ENCODE measurements at places on chromosomes 7 and 10.

DNA sequence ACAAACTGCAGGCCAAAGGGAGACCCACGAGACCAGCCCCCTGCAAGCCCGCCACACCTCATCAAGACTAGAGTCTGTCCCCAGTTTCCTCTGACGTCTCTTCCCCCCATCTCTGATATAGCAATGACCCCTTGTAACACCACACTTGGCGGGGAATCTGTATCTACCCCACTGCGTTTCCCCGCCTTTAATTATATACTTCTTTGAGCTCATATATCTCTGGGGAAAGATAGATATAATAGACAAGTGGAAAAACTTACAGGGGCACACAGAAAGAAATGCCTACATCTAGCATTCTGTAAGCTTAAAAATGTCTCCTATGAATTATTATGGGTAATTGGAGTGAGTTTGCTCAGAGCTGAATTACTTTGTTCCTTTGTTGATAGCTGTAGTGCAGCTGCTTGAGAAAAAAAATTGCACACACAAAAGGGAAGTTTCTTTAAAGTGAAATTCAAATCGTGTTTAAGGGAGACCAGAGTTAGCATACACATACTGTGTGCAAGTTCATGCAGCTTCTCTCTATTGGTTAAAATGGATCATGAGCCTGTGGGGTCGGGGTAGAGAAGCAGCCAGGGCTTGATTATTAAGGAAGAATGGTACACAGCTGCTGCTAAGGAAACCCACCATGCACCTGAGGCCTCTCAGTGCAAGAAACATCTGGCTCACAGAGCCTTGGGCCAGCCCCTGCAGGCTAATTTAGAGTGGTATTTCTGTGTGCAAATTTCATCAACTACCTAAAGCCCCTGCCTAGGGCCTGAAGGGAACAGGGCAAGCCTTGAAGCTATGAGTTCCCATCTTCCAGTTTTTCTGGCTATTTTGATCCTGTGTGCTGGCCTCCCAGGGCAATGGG is 32.5 kb downstream of the CDCA7L start:
- DNase-seq: no peak

DNA sequence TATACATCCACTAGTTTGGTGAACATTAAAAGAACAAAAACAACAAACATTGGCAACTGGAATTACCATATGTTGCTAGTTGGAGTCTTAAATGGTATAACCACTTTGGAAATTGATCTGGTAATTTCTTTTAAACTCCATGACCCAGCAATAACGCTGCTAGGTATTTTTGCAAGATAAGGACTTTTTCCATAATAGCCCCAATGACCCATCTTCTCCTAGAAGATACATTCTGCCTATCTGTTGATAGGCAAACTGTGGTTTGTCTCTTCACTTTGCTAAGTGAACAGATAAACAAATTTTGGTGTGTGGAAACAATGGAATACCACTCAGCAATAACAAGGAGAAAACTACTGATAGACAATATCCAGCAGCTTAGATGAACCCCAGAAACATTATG is 30.6 kb upstream of the MTURN start:
- no peak for DNase-seq

DNA sequence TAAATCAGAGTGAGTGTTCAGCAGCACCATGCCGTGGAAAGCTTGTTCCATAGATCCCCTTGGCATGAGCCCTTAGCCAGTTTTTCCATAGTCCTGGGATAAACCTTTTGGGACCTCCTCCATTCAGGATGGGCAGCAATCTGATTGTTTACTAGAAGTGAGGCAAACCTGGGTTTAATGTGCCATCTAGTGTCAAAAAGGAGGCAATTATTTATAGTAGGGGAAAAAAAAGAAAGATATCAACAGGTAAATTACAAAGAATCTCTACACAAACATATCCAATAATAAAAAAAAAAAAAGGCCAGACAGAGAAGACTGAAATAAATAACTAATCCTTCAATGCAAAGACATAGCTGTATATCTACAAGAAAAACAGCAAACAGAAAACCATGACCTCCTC is 229.0 kb upstream of the STK17A start:
- no peak for DNase-seq

DNA sequence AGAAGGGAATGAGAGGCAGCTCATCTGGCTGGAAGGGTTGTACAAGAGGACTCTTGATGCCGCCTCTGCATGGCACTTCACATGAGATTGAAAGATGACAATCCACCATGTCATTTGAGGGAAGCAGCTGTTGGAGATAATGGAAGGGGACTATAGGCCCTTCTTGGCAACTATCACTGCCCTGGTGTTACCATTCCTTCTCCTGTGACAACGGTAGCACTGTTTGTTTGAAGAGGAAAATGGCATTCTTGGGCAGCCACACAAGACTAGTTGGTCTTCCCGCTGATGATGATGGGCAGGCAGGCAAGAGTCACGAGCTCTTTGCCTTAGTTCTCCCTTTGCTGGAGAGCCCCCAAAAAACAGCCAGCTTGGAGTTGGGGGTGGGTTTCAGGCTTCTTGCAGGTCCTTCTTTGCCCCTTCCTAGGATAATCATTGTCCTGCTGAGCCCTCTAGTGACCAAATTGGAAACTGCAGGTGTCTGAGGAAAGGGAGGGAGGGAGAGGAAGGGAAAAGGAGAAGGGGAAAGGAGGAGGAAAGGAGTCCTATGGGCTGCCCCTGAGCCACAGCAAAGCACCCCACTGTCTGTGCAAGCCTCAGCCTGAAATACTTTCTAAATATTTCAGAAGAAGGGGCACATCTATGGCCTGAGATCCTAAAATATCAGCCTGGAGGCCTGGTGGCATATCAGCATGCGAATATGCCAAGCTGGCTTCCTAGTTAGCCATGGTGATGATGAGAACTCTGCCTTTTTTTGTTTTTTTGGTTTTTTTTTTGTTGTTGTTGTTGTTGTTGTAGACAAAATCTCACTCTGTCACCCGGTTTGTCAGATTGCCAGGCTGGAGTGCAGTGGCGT is 165.6 kb upstream of the KMT2E start:
- peak; percentile 38 for DNase-seq

- no peak for DNase-seq
These were observed 200.6 kb downstream of the DIP2C start for GRCh38 chr10:488933-489215.

DNA sequence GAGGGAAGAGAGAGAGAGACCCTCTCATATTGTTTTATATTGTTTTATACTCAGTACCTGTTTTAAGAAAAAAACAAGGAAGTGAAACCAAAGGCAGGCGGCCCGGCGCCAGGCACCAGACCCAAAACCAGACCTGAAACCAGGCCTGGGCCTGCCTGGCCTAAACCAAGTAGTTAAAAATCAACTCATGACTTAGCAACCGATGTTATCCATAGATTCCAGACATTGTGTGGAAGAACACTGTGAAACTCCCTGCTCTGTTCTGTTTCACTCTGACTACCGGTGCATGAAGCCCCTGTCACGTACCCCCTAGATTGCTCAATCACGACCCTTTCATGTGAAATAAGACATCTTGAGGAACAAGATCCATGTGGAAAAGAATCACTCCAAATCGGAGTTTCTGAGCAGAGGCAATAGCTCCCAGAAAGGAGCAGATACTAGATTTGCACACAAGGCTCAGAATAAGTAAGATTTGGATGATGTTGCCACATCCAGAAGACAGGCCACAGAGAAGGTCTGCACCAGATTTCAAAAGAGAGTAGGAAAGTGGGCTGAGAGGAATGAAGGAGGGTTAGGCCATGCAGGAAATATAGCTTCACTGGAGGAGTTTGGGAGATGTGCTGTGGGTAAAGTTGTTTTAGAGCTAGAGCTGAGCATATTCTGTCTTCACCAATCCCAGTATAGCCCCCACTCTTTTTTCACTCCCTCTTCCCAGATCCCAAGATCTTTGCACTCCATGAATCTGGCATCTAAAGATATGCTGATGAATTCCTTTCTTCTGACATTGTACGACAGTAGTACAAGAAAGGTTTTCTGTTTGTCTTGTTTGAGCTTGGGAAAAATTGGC is 8.8 kb upstream of the ZNF248 start:
- DNase-seq: no peak

DNA sequence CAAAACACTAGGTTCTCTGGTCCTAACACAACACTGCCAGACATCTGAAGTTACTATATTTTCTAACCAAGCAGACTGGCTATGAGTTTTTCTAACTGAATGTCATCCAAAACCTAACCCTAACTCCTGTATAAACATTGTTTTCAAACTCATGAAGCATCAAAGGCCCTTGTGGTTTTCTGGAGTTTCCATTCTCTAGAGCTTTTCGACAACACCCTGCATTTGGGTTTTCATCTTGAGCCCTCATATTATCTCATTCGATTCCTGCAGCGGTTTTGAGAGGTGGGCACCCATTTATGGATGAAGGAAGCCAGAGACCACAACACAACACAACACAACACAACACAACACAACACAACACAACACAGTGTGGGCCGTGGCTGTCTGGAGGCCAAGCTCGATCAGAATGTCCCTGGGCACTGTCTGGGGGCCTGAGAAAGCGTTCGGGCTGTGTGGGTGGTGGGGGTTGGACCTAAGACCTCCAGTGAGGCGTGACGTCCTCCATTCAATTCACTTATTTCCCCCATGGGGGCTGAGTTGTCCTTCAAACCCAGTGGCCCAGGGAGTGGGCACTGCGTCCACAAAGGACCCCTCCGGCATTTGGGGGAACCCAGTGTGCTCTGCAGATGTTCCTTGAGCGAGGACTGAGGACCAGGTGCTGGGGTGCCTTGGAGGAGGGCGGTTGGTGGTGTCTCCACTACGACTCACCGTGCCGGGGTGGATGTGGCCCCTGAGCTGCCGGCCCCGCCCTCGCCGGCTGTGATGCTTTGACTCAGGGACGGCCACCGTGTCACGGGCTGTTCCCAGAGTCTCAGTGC is 490.4 kb downstream of the DNAJB6 start:
- no peak for DNase-seq

- no peak for DNase-seq
These were observed 253.2 kb downstream of the POLR1F start for GRCh38 chr7:19455623-19456022.

DNA sequence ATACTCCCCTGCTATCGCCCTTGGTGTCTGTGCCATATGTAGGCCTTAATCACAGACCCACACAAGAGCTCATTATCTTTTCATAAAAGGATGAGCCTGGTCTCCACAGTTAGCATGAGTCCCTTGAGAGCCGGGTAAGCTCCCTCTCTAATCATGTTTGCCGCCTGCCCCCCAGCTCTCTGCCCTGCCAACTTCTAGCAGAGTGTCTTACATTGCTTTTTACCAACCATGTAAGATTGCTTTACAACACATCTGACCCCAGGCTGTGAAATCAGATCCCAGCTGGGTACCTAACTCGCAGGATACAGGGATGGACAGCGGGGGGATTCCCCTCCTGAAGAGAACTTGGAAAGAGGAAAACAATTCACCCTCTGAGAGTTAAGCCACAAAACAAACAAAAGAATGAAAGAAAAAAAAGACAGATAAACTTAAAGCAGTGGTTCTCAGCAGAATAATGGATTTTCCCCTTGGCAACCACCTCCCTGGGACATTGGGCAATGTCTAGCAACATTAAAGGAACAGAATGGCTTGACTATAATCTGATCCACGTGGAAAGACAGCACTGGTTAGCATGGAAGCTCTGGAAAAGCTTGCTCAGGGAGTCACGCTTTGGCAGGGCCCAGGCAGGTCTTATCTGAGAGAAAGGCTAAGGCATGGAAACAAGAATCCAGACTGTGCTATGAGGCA is 39.4 kb upstream of the ATOH7 start:
- DNase-seq: no peak

DNA sequence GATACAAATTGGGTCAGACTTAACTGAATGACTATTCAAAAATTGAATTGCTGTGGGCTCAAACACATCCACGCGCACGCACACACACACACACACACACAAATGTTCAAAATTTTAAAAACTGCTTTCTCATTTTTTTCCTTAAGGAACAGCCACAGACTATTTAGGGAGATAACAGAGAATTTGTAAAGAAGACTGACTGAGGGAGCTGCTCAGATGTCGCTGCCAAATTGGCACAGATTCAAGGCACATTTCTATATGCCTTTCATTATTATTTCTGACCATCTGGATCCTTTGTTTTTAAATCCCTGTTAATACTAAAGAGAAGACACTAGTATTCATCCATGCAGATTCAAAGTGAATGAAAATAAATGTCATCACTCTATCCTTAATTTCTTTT is 154.8 kb downstream of the DGKB start:
- DNase-seq: no peak

DNA sequence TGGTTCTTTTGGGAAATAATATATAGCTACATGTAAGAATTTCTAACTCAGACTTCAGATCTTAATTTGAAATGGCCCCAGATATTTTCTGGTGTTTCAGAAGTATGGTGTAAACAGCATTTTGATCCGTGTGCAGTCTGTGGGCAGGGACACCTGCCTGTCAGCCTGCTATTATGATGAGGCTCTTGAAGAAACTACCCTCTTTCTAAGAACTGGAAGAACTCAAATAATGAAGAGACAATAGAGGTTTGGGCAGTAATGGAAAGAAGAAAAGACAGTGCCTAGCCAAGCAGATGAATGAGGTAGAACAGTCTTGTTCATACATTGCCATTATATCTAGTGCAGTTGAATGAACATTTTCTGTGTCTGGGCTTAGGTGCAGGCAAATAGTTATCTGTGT is 256.6 kb downstream of the ARHGAP21 start:
- DNase-seq: no peak

- DNase-seq: no peak
These were observed 65.7 kb downstream of the ORC5 start for GRCh38 chr7:104142147-104142546.

- DNase-seq: no peak
These were observed 362.5 kb downstream of the POM121L12 start for GRCh38 chr7:53397911-53398310.

DNA sequence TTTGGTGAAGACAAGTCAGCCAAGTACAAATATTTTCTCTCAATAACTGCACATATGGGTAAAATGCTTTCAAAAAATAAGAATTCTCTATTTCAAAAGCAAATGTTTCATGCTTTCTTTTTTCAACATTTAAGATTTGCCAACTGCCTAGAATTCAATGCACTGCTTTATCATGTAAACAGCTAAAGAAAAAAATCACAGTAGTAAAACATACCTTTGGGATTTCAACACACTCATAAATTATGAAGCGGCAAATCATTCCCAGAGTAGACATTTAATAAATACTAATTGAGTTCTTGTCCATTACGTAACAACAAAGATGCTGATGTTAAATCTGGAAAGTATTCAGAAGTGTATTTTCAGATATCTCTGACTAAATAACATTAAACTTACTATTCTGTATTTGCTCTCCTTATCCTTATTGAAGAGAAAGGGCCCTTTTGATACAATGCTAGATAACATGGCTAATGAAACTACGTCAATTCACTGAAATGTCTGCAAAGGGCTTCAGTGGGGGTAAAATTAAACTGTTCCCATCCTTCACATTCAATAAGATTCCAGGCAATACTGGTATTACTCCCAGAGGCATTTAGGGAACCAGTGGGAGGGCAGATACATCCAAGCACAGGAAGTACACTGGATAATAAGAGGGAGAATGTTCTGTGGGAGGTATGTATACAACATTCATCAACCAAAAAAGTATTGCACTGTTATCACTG is 13.9 kb downstream of the NAPEPLD start:
- DNase-seq: no peak

GRCh38 chr7:33700001-33700899 is 205.1 kb upstream of the BMPER start:
- DNase-seq: no peak

All from NCI-H2107 (cell line).